ENCODE measurements at places on chromosomes 3 and 15.
A peak's percentile ranks its signal among the peaks of the same experiment; 100 is the strongest.

DNA sequence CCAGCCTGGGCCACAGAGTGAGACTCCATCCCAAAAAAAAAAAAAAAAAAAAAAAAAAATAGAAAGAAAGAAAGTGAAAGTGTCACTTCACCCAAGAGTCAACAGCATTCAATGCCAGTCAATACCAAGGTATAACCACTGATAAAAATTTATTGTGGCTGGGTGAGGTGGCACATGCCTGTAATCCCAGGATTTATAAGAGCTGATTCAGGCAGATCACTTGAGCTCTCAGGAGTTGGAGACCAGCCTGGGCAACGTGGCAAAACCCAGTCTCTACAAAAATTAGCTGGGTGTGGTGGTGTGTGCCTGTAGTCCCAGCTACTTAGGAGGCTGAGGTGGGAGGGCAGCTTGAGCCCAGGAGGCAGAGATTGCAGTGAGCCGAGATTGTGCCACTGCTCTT lies 46.5 kb upstream of the PIK3CB start:
- no peak for DNase-seq

- DNase-seq = no peak
Observed at GRCh38 chr3:97662264-97662663, 102.3 kb upstream of the ARL6 start.

DNA sequence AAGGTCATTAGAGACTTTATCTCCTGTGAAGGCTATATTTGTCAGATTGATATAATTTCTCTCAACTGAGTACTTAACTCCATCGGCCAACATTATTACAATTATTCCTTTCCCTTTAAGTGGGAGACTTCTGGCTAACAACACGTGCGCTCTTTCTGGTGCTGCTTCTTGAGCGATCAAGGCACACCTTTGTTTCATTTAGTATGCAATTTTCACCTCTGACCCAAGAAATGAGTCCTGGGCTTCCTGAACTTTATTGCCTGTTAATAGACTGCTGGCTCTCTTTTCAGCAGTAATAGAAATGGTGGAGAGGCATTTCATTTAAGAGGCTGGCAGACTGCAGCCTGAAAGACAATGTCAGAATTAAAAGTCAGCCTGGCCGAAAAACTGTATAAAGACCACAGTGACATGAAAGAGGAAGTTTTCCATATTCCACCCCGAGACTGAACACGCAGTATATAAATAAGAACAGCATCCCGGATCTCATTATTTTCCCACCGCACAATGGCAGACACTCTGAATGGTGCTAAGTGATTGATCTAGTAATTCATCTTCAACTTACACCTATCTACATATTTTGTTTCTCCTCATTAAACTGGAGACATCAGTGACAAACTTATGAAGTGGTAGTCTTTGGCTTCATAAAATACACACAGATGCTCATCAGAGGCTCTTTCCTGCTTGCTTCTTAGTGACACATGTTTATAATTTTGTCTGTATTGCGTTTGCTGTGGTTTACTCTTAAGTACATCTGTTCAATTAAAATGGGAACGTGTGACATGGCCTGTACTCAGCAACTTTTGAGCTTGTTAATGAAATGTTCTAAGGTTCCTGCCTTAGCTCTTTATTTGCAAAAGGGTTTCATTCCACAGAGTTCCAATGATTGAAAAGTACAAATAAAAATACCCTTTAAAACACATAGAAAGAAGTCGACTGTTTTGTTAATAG lies 299.9 kb downstream of the MECOM start:
- DNase-seq = no peak

GRCh38 chr15:65410972-65411371 lies 11.8 kb downstream of the IGDCC4 start:
- DNase-seq = no peak

- no peak for DNase-seq
Observed at GRCh38 chr3:21665444-21666100, 85.4 kb downstream of the ZNF385D start.

DNA sequence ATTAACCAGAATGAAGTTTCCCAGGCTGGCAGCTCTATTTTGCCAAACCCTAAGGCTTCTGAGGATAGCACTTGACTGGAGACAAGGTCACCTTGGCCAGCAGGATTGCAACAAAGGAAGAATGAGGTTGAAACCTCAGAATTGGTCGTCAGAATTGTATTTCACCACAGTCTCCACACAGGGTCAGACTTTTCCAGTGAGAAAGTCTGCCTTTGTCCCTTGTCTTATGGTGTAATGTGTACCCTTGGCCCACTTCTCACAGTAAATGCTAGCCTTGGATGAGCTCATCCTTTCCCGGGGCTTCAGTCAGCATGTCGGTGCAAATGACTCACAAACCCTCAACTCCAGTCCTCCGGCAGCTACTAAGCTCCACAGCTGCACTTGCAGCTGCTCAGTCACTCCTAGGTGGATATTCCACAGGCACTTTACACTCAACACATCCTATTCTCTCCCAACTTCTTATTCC lies 19.7 kb downstream of the SSR3 start:
- no peak for DNase-seq

- DNase-seq = no peak
Observed at GRCh38 chr15:28913171-28913765, 27.5 kb downstream of the APBA2 start.

DNA sequence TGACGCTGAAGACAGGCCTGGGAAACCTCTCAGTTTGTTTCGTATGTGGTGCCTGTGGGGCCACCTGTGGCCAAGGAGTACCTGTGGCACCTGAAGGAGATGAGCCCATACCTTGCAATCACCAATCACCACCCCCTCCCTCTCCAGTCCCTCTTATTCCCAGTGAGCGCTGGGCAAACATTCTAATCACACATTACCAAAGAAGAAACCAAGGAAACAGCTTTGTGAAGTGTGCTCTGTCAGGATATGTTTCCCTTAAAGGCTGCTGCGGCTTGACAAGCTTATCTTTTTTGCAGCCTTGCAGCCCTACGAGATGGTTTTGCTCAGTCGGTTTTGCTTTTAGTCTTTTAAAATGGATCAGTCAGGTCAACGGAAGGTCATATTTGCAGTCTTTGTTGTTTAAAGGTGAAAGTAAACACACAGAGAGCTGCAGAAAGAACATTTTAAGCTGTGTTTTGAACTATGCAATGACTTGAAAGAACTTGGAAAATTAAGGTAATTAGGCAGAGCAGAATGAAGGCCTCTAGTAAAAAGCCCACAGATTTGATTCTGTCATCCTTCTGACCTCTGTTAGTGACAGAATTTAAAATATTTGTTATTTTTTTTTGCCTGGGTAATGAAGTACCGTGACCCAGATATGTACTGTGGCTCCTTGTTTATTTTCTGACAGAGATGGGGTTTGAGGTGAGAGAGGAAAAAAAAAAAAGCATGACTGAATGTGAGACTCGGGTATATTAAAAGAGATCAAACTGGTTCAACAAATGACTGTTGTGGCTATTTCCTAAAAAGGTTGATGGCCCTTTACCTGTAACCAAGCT lies 461.4 kb downstream of the NSUN3 start:
- DNase-seq = no peak

GRCh38 chr15:100726070-100726420 lies 123.7 kb downstream of the ASB7 start:
- no peak for DNase-seq

DNA sequence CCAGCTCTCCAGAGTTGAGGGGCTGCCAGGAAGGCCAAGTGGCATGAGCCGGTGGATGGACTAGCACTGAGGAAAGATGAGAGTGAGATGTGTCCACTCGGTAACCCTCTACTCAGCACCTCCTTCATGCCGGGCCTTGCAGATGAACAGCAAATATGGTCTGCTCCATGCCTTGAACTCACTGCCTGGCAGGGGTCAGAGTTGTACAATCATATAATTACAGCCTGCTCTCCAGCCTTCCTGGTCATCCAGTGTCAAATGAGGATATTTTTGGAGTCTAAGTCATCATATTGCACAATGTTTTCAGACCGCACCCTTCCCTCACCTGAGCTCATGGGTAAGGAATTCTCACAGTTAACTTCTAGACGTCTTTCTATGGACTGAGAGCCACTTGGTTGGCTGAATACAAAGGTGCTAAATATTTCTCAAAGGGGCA lies 4.9 kb downstream of the MGLL start:
- no peak for DNase-seq

- DNase-seq = peak; percentile 89
Observed at GRCh38 chr15:90071220-90071807, 31.0 kb downstream of the IDH2 start.

DNA sequence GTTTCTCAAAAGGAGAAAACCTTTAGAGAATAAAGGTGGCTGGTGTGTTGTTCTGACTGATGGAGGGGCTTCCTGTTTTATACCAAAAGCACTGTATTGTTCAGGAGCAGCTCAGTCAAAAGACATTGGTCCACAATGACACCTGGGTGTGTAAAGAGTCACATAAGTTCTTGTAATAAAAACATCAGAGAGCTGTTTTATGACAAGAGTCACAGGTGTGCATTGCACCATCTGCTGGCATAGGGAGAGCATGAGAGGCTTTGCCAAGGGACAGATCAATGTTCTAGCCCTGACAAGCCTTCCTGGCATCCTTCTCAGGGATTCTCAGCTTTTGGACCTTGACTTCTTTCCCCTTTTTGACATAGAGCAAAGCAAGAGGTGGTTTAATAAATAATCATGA lies 20.4 kb downstream of the ARPP21 start:
- DNase-seq = no peak

GRCh38 chr15:73583544-73583943 lies 49.6 kb downstream of the NPTN start:
- no peak for DNase-seq
